ENCODE measurements at places on chromosomes 5 and 9.

GRCh38 chr5:90475436-90475980 lies 844 bp downstream of the POLR3G start:
- DNase-seq: no peak

GRCh38 chr5:171315386-171315891 lies 6.4 kb downstream of the TLX3 start:
- no peak for DNase-seq

- no peak for DNase-seq
Observed at GRCh38 chr5:78006449-78006848, 230.3 kb upstream of the TBCA start.

DNA sequence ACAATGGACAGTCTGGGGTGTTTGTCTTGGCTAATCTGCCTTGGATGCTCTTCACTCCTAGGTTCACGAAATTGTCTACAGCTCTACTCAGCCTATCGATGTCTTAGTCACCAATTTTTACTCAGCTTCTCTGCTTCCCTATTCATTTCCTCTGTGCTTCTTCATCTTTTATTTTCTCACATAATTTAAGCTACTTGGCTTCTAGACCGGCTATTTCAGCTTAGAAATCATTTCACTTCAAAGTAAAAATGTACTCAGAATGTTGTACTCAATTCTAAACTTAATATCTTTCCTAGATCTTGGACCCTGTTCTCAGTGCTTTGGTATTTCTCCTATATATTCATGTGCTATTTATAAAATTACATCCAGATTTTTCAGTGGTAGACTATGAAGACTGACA lies 430.0 kb upstream of the FTMT start:
- DNase-seq: no peak

- no peak for DNase-seq
Observed at GRCh38 chr5:142870532-142871362, 100.6 kb downstream of the ARHGAP26 start.

DNA sequence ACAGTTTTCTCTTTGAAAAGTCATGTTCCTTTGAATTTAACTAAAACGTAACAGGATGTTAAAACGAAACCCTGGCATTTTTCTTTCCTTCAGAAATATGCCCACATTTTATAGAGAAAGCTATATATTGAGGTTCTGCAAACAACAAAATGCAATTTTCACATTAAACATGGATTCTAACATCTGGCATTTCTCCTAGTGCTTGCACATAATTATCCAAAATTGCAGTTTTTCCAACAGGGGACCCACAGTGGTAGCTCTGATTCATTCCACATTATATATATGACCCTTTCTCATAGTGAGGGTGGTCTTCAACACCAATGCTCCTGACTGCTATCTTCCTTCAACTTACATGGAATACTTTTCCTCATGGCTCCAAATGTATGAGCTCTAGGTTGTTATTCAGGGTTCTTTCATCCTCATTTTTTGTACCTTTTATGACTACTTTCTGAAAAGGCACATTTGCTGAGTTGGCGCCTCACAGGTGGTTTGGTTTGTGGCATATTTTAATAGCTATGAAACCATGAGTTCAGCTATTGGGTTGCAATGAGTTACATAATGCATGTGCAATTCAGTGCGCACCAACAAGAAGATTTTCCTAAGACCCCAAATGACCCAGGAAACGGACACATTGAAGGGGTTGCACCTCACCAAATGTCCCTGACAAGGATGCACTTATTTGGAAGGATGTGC lies 551.7 kb downstream of the RAB3C start:
- DNase-seq: no peak

DNA sequence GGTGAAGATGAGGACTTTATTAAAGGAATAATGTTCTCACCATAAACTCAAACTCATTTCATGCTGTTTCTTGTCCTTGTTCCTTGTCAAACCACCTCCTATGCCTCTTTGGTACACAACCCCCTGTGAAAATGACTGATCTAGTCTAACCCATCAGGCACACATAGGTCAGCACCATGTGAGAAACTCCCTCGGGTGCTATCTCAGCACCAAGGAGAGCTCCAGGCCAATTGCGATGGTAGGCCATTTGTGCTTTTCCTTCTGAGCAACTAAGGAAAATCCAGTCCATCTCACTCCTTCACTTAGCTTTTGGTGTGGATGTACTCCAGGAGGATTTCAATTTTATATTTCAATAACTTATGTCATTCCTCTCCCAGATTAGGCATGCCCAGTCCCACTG lies 199.8 kb downstream of the ZNF608 start:
- peak; percentile 11 for DNase-seq

DNA sequence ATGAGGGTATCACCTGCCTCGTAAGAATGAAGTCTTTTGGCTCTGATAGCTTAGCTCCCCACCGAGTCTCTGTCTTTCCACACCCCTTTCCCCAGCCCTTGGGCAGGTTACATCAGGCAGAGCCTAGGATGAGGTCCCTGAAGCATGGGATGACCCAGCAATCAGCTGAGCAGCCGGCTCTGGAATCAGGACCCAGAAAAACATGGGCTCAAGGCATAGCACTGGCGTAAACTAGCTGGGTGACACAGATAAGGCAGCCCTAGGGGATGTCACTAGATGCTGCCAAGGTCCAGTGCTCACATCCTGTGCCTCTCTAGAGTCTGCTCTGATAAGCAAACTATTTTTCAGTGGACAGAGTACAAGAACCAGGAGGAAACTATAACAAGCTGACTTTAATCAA lies 26.6 kb downstream of the IDNK start:
- DNase-seq: no peak

DNA sequence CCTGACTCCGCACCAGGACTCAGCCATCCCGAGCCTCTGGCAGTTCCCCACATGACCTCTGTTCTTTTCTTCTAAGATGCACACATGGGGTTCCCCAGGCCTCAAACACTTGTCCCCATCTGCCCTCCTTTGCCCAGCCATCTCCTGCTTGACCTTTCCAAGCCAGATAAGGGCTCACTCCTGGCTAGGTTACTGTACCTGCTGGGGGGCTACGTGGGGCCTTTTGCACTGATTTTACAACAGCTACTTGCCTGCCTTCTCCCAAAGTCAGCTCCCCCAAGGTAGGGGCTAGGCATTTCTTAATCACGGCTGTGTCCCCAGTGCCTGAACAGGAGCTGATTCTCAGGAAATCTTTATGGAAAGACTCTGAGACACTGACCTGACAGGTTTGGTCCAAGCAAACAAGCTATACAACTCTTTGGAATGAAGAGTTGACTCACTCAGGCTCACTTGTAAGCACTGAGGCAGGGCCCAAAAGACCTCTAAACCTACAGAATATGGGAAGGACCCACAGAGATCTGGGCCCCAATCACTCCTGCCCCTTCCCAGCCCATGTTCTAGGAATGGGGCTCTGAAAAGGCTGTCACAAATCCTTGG lies 2.5 kb downstream of the MACROH2A1 start:
- no peak for DNase-seq

DNA sequence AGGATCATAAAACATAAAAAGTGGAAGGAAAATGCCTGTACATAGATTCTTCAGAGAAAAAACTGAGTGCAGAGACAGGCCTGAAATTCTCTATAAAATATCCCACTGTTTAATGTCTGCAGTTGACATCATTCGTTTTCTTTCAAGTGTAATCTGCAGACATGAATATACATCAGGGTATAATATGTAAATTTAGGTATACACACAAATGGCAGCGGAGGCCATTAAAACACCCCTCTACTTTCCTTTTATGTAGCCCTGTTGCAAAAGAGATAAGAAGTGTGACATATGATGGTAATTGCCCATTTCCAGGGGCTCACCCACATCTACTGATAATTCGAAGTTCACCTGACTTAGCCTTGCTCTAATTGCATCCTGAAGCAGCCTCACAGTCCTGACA lies 164.3 kb downstream of the SLC24A2 start:
- no peak for DNase-seq

- no peak for DNase-seq
Observed at GRCh38 chr9:128371630-128372117, 500 bp downstream of the URM1 start.

DNA sequence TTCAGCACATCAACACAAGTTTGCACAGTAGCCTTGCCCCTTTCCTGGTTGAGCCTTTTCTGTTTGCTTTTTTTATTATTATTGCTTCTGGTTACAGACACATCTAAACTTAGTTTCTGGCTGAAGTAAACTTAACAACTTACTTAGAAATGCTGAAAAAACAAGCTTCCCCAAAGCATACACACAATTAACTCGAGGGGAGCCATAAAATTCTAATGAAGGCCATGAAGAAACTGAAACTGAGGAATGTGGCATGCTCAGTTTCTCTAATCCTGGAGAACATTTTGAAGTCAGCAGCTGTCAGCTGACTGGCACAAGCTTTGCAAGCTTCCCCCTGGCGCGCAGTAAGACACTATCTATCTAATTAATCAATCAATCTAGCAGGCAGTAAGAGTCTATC lies 3.7 kb downstream of the MYO10 start:
- no peak for DNase-seq

GRCh38 chr9:92188969-92189781 lies 74.0 kb upstream of the SPTLC1 start:
- no peak for DNase-seq

DNA sequence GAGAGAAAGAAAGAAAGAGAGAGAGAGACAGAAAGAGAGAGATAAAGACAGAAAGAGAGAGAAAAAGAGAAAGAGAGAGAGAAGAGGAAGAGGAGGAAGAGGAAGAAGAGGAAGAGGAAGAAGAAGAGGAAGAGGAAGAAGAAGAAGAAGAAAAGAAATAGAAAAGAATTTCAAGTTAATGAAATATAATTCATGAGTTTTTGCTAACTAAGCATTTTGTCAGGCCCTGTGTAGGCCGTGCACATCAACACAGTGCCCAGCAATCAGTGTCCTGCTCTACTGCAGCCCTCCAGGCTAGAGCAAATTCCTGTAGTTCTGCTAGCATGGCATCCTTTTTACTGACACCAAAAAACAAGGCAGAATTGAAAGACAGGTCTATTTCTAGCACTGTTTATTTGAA lies 62.1 kb downstream of the PLPP1 start:
- no peak for DNase-seq

DNA sequence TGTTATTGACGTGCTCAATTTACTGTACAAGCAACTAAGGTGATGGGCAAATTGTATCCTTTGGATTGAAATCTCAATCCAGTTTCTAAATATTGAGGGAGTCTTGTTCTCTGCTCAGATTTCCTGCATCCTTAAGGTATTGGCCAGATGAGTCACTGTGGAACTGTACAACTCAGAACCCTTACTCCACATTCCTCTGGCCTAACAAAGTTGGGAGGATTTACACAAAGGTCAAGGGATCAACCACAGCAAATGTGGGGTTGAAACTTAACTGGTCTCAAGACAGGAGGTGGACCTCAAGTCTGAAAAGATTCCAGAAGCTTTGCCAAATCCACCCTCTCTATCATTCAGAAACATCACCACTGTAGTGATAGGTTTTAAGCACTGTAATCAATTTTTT lies 81.5 kb upstream of the AGXT2 start:
- DNase-seq: no peak

DNA sequence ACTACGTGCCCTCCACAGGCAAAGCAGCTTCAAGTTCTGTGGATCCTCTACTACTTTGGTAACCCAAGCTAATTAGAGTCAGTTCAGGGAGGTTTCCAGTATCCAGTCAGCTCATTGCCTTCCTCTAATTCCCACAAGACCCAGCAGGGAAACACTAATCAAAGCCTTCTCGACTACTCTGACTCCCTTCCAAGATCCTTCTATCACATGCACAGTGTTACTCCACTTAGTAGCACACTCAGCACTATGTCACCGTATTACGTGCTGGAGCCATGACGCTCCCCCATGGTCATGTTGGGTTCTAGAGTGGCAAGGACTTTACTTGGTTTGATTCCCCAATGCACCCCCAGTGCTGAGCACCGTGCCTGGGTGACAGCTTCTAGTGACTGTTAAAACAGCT lies 53.0 kb downstream of the DCP2 start:
- DNase-seq: no peak

- DNase-seq: no peak
Observed at GRCh38 chr5:93430673-93431199, 150.3 kb downstream of the NR2F1-AS1 start.

GRCh38 chr9:134123764-134124128 lies 12.1 kb upstream of the WDR5 start:
- DNase-seq: no peak

- no peak for DNase-seq
Observed at GRCh38 chr9:135310134-135310533, 169.4 kb upstream of the PPP1R26 start.

DNA sequence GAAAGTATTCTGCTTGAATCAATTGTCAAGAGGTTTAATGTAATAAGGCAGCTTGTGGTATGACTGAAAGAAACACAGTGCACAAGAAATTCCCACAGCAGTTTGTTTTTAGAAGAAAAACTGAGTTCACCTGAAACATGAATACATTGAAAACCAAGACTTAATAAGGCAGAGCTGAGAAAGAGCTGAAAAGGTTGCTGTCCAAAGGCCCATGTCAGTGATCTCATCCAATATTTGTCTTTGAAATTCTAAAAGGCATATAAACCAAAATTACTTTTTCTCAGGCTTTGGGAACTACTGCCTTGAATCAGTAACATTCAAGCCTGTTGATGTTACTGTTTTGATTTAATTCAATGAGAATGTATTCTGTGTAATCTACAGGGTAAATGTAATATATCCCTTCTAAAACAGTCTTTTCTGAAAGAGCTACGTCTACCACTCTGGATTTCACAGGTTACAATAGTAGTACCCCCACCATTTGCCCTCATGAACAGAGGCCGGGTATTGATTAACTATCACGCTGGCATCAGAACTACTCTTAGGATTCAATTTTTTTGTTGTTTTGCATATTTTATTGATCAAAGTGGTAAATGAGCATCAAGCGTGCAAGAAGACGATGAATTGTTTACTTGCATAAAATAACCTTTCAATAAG lies 57.8 kb downstream of the PPIC start:
- no peak for DNase-seq

DNA sequence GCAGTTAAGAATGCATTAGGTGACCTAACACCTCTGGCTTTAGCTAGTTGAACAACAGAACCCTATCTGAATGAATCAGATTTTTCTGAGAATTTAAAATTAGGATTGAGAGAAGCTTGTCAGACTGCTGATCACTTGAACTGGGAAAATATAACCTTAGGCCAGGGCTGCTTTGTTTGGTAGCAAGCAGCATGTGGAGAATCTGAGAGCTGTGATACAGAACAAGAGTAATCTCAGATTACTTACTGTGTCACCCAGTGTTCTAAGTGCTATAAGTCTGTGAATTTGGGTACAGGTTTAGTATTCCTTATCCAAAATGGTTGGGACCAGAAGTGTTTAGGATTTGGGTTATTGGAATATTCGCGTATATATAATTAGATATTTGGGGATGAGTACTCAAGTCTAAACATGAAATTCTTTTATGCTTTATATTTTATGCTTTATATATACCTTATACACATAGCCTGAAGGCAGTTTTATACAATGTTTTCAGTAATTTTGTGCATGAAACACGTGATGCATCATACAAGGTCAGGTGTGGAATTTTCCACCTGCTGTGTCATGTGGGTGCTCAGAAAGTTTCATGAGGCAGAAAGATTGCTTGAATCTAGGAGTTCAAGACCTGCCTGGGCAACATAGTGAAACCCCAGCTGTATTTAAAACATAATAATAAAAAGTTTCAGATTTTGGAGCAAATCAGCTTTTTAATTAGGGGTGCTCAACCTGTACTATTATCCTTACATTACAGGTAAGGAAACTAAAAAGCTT lies 8.3 kb upstream of the CHD1 start:
- no peak for DNase-seq
